ENCODE measurements at places on chromosomes 2 and 18.

DNA sequence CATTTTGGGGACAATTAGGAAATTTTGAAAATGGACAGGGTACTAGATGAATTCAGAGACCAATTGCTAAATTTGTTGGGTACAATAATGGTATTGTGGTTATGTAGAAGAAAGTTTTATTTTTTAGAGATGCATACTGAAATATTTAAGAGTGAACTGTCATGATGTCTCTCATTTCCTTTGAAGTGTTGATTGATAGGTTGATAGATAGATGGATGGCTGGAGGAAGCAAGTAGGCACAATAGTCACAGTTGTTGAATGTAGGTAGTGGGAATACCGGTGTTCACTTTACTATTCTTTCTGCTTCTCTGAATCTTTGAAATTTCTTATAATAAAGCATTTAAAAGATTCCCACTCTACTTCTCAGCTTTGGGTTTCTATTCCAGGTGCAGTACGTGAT, 151.7 kb upstream of the FOSL2 start:
- no peak for DNase-seq

- peak; percentile 56 for DNase-seq
Measured at GRCh38 chr2:234694244-234695013, 197.5 kb upstream of the ARL4C start.

- DNase-seq, result peak; percentile 43
Measured at GRCh38 chr18:23401400-23402347, 51.4 kb upstream of the RIOK3 start.

DNA sequence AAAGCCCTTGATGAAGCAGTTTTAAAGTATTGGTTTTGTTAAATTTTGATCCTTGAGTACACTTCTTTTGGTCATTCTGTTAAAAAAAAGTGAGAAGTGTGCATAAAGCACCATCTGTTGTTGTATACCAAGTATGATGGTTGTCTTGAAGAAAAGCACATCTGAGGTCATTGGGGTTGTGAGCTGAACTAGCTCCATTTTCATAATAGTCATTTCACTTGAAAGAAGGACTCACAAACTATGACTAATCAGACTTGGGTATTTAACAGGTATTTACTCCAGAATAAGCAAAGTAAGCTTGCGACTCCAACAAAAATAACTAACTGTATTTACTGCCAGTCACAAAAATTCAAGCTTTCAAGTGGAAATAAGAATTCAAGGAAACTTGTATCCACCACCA, 35.1 kb downstream of the CHN1 start:
- DNase-seq, result no peak

DNA sequence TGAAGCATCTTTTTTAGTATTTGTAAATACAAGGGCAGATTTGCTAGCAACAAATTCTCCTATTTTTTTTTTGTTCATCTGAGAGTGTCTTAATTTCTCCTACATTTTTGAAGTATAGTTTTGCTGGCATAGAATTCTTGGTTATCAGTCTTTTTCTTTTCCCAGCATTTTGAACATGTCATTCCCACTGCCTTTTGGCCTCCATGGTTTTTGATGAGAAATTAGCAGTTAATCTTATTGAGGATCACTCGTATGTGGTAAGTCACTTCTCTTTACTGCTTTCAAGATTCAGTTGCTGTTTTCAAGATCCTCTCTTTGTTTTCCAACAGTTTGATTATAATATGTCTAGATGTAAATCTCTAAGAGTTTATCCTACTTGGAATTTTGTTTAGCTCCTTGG, 16.9 kb upstream of the RNF149 start:
- no peak for DNase-seq

GRCh38 chr2:207704078-207704477, 7.4 kb upstream of the CCNYL1 start:
- DNase-seq, result no peak

DNA sequence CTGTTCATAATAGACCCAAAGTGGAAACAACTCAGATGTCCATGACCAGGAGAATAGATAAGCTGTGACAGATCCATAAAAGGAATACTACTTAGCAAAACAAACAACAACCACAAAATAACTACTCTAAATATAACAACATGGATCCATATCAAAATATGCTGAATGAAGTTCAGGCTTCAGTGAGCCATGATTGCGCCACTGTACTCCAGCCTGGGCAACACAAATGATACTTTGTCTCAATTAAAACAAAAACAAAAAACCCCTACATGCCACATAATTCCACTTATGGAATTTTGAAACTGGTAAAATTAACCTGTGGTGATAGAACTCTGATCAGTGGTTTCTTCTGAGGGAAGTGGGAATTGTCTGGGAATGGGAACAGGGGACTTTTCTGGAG, 11.2 kb upstream of the MYO3B start:
- DNase-seq, result no peak

DNA sequence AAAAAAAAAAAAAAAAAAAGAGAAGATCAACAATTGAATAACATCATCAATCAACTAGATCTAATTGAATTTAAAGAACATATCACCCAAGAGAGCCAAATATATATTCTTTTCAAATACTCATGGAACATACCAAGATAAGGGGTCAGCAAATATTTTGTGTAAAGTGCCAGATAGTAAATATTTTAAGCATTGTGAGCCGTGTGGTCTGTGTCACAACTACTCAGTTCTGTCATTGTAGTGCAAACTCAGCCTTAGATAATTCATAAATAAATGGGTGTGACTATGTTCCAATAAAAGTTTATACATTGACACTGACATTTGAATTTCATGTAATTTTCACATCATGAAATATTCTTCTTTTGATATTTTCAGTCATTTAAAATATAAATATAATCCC, 45.9 kb downstream of the OTX1 start:
- no peak for DNase-seq

- no peak for DNase-seq
Measured at GRCh38 chr2:156005999-156006712, 326.4 kb downstream of the NR4A2 start.

DNA sequence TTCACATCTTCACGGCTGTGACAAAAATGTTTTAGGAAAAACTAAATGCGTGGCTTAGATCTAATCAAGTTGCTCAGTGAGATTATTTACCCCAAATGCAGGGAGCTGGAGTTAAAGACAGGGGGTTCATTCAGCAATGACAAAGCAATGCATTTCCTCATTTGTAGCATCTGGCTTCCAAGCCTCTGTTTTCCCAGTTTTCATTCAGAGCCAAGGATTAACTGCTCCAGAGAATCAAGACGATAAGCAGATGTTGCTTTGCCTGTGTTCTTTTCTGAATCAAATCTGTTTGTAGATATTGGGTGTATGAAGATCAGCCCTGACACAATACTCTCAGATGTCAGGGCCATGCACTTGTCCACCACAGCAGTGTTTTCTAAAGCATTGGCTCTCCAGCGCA, 147.4 kb upstream of the SIX2 start:
- no peak for DNase-seq

DNA sequence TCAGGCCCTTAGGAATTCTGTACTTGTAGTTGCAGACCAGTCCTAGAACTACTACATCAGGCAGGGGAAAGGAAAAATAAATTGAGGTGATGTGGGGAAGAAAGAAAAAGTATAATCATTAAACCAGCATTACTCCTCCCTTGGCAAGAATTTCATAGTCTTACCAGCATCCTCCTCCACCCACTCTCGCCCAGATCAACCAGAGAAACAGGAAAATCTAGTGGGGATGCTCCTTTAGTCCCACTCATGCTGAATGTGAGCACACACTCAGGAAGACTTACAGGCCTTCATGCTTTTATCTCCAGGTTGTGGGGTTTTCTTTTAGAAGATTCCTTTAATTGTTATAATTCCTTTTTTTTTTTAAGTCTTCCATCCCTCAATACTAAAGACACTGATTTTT, 129.3 kb upstream of the CCDC150 start:
- DNase-seq, result no peak

Data from HTR-8/SVneo (cell line).